Stimulated activated CD4-positive, alpha-beta T cell treated with anti-CD3 and anti-CD28 coated beads, Interleukin-2, amount 100 ng/mL, for 24 hours (primary cell): ENCODE measurements at places on chromosomes 6 and 20.

- DNase-seq = no peak
Measured at GRCh38 chr6:11815231-11815630, 36.6 kb upstream of the ADTRP start.

- DNase-seq = no peak
Measured at GRCh38 chr20:45183084-45183483, 8.4 kb downstream of the PI3 start.

- peak; percentile 7 for DNase-seq
Measured at GRCh38 chr20:22686097-22686496, 101.7 kb upstream of the FOXA2 start.

DNA sequence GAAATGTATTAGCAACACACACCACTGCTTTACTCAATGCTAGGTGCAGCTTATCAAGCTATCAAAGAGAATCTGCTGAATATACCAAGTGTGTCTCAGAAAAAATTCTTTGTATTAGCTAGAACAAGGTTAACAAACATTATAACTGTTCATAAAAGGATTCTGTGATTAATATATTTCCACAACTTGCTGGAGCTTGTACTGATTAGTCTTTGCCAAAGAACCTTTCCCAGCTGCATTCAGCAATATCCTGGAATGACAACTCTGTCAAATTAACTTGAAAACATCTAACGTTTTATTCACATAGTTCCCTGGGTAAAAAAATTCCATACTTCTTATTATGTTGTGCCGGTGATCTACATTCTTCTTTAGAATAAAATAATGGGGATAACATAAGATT is 252.7 kb downstream of the FOXC1 start:
- DNase-seq = no peak

DNA sequence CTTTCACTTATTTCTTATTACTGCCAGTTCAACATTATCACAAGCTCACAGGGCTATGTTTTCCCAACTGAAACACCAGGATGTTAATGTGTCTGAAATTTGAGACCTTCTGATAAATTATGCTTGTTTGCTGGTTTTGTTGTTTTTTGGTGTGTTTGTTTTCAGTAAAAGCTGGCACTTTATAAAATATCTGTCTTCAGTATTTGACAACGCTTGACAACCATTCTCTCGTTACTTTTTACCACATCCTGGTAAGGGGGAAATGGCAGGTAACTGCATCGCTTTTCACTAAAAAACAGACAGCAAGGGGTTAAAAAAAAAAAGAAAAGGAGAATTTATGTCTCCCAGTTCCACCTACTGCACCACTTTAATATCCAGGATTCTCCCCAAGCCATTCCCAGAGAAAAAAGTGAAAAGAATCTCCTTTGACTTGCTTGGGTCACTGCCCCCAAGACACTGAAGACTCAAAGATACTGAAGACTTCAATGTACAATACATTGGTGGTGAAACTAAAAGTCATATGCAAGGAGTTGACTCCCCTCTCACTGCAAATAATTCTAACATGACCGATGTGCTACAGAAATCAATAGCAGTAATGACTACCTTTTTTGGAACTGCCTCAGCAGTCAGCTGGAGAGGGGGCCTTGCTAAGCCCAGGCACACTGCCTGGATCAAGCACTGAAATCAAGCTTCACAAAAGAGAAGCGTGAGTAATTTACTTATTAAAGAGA is 88.9 kb downstream of the HIVEP2 start:
- DNase-seq = no peak

GRCh38 chr6:25303254-25303653 is 24.1 kb downstream of the CARMIL1 start:
- DNase-seq = no peak

DNA sequence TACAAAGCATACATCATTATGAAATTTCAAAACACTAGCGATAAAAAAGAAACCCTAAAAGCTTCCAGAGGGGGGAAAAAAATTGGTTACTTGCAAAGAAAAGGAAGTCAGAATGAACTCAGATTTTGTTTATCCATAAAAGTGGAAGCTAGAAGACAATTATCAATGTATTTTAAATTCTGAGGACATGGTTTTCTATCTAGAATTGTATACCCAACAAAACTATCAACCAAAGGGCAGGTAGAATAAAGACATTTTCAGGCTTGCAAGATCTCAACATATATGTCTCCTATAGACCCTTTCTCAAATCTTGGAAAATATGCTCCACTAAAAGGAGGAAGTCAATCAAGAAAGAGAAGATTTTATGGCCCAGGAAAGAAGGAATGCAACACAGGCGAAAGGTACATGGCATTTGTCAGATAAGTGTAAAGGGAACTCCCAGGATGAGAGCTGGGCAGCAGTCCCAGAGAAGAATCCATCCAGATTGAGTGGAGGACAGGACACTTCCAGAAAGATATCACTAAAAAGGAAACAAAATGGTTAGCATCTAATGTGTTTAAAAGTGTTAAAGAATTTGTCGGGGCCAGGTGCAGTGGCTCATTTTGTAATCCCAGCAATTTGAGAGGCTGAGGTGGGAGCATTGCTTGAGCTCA is 45.4 kb upstream of the ZFAND3 start:
- no peak for DNase-seq

GRCh38 chr6:160667639-160668481 is 3.8 kb upstream of the LPA start:
- peak; percentile 46 for DNase-seq

DNA sequence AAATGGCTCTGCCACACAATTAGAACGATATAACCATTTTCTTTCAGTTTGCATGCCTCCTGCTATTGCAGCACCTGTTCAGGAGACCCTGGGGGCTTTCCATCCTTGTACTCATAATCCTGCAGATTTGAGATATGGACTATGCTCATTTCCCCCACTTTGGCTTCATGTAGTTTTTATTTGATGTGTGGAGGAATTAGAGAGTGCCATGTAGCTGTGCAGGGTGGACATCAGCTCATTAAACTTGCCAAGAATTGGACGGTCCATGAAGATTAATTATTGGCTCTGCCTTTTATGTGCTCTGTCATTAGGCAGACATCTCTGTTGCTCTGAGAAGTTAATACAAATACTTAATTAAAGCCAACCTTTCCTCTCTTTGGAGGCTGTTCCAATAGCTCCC is 66.2 kb upstream of the CD83 start:
- DNase-seq = no peak

- DNase-seq = no peak
Measured at GRCh38 chr20:61285152-61285645, 33.1 kb downstream of the CDH4 start.

DNA sequence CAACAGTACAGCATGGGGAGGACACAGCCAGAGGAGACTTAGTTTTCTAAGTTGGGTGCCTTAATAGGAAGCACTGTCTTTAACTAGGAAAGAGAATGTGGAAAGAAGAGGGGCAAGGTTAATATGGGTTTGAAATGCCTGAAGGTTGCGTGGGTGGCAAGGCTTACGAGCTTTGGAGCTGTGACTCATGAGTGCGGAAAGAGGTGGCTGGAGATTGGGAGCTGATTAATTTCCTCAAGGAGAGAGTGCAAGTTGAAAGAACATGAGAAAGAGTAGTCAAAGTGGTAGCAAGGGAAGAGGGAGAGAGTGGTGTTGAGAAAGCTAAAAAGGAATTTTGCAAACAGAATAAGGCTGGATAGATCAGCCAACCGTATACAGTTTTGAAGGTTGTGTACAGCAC is 315.1 kb upstream of the PRND start:
- no peak for DNase-seq

- DNase-seq = no peak
Measured at GRCh38 chr6:57017841-57018240, 28.7 kb upstream of the KIAA1586 start.

GRCh38 chr6:150632785-150633485 is 33.2 kb downstream of the PLEKHG1 start:
- DNase-seq = no peak

- DNase-seq = no peak
Measured at GRCh38 chr20:48404598-48404997, 423.2 kb downstream of the PREX1 start.

- peak; percentile 37 for DNase-seq
Measured at GRCh38 chr6:135675862-135676261, 175.6 kb upstream of the PDE7B start.

DNA sequence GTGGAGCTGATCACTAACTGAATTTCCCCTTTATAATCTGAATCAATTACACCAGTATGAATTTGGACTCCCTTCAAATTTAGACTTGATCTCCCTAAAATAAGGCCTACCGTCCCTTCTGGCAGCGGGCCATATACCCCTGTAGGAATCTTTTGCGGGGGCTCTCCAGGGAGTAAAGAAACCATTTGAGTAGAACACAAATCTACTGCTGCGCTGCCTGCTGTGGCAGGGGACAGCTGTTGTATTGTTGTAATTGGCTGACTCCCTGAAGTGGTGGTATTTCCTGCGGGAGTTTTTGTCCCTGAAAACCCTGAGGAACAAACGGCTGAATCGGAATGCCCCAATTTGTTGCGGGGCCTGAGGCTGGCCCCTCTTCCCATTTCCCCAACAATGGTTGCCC is 16.0 kb upstream of the PTCRA start:
- no peak for DNase-seq

- no peak for DNase-seq
Measured at GRCh38 chr20:30486103-30486478, 771.4 kb upstream of the DEFB115 start.

- peak; percentile 50 for DNase-seq
Measured at GRCh38 chr6:28225056-28225834, at the start of gene ZSCAN9. TSS of gene ZSCAN9 (plus strand) at chr6:28225275. CDS start at chr6:28227085, 1,810 bp downstream.

GRCh38 chr20:24723647-24724352 is 225.3 kb upstream of the CST7 start:
- DNase-seq = no peak

- no peak for DNase-seq
Measured at GRCh38 chr6:71737953-71738352, 148.4 kb upstream of the RIMS1 start.
